Stimulated activated CD4-positive, alpha-beta T cell treated with anti-CD3 and anti-CD28 coated beads, Interleukin-1b, Interleukin-23, amount 100 ng/mL, for 4 hours (primary cell): ENCODE measurements at places on chromosomes 4 and X.

DNA sequence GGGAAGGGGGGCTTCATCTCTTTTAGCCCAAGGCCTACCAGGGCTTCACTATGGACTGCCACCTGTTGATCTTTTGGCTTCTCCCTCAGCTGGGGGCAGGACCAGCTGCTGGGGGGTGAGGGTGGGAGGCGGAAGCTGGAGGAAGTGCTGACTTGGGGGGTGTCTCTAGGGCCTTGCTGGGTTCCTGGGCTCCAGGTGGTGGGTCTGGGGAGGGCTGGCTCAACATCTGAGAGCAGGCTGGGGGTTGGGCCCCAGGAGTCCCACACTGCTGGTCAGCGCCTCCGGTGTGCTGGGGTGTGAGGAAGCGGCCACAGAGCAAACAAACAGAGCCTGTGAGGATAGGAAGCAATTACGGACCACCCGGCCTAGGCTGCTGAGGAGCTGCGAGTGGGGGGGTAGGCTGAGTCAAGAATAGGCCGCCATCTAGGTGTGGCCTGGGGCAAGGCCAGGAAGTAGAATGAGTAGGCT is 85.7 kb downstream of the EFNB1 start:
- DNase-seq, result no peak

GRCh38 chr4:87087420-87087819 is 133.0 kb downstream of the KLHL8 start:
- no peak for DNase-seq

GRCh38 chr4:74330295-74330750 is 22.1 kb downstream of the EPGN start:
- DNase-seq, result no peak

DNA sequence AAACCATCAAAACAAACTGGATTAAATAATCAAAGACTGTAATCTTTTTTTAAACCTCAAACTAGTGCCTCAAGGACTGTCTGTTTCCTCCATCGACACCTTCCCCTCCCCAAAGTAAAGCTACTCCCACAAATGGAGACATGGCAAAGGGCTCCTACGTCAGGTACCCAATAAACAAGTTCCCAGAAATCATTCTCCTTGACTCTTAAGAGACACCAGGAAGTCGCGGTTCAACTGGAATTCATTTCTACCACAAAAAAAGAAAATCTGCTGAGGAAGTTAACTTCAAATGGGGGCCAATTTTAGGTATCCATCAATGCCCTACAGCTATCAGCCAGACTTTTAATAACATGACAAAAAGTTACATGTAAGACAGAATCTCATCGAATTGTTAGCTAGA is 2.5 kb downstream of the RPS4X start:
- no peak for DNase-seq

DNA sequence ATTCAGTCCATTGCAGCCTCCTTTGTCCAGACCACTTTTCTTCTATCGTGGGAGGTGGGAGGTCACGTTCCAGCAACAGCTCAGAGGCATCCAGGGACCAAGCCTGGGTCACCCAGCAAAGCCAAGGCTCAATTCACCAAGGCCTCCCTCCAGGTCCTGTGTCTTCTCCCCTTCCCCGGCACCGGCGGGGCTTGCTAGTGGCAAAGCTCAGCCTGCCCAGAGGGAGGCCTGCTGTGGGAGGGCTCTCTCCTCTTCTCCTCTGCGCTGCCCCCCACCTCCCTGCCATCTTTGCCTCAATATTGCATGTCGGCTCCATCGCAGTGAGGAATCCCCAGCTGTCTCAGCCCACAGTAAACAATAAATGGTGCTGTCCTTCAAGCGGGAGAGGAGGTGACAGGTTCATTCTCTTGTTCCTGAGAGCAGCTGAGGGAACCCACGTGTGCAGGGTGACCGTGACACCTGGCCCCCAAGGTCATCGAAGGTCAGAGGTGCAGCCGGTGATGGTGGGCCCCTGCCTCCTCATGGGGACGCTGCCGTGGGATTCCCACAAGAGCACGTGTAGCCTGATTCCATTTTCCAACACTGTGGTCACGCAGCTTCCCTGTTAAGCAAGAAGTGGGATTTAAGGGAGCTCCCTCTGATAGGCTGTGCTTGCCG is 111.5 kb upstream of the PSAPL1 start:
- no peak for DNase-seq

DNA sequence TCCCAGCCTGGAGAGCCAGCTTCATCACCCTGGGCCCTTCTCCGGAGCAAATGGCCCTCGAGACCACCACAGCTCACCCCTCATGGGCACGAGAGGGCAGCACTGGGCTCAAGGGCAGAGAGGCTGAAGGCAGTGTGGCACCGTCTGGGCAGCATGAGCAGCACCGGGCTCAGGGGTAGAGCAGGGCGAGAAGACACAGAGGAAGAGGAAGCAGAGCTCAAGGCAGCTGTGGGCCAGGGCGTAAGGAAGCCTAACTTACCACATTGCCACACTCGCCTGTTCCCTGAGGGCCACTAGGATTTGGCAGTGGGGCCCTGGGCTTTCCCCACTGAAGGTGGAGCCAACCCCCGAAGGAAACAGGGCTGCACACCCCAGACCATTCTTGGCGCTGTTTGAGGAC is 15.5 kb downstream of the ZNF185 start:
- DNase-seq, result no peak

DNA sequence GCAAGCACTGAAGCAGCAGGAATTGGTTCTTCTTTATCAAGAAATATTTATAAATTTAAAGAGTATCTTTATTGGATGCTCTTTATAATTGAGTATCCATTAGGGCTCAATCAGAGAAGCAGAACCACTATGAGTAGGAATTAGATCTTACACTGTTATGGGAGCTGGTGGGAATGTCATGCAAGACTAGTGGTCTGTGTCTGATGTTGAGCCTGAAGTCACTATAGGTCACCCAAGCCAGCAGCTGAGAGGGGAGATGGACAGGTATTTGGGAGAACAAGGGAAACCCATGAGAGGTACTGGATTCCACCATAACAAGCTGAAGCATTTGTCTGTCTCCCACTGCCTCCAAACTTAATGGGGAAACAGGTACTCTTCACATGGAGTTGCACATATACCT is 283.7 kb upstream of the BOD1L1 start:
- DNase-seq, result no peak

GRCh38 chr4:158775091-158775651 is 6.3 kb downstream of the FNIP2 start:
- no peak for DNase-seq

- DNase-seq, result no peak
Measured at GRCh38 chrX:45422216-45422925, 221.7 kb upstream of the DIPK2B start.
